Psoas muscle (tissue), 8 donors: ENCODE measurements at places on chromosomes 4 and X. TPM values are rescaled to one million over a fixed set of nuclear protein-coding genes. Genes with fewer than 3 reads are reported as not detected.

The EPGN gene
- 1.5 TPM for total RNA-seq

The MAGEB17 gene
- not detected for total RNA-seq

DNA sequence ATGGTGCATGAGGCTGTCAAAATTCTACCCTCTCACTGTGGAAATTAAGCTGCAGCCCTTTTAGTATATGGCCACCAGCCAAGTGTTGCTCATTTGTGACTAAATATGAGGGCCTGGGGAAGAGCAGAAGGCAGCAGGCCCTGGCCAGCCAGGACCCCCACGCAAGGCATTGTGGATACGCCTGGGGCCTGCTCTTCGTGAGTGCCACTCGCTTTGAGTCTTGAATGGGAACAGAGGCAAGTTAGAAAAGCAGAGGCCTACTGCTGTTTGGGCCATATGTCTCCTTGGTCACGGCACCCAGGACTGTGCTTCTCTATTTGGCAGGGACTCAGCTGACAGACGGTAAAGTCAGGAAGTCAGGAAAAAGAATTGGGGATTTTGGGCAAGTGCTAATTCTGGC lies 10.9 kb downstream of the RTL5 start:
- no peaks in the 10 kb centered on the region for H3K27me3 ChIP-seq
- H3K27ac ChIP-seq = no peak overlapping the region
- DNase-seq = no peak
- H3K4me1 ChIP-seq = peaks cover 3% of the 10 kb centered on the region

GRCh38 chrX:97628807-97629596 lies 745.3 kb downstream of the RPA4 start:
- no peaks in the 10 kb centered on the region for H3K27me3 ChIP-seq
- no peak overlapping the region for H3K27ac ChIP-seq
- no peak overlapping the region for H3K4me3 ChIP-seq
- H3K4me1 ChIP-seq = no peaks in the 10 kb centered on the region

- H3K27me3 ChIP-seq = peaks cover 2% of the 10 kb centered on the region
- H3K36me3 ChIP-seq = no peaks in the 10 kb centered on the region
- DNase-seq = no peak
- H3K27ac ChIP-seq = no peak overlapping the region
Observed at GRCh38 chr4:21885241-21885640, 63.3 kb downstream of the KCNIP4 start.
